ENCODE measurements at places on chromosomes 6 and 20.

DNA sequence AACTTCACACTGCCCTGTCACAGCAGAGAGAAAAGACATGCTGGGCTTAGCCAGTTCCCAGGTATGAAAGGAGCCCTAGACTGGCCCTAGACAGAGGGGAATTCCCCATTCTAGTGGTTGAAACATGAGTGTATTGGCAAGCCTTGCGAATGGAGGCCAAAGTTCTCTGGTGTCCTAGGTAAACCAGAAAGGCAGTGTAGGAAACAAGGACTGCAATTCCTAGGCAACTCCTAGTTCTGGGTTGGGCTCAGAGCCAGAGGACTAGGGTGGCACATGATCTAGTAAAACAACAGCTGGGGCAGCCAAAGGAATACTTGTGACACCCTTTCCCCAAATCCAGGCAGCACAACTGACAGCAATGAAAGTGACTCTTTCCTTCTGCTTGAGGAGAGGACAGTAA is 265.0 kb upstream of the EPHA7 start:
- DNase-seq: no peak

- no peak for DNase-seq
These were observed 116.5 kb downstream of the MAP3K4 start for GRCh38 chr6:161107779-161108730.

DNA sequence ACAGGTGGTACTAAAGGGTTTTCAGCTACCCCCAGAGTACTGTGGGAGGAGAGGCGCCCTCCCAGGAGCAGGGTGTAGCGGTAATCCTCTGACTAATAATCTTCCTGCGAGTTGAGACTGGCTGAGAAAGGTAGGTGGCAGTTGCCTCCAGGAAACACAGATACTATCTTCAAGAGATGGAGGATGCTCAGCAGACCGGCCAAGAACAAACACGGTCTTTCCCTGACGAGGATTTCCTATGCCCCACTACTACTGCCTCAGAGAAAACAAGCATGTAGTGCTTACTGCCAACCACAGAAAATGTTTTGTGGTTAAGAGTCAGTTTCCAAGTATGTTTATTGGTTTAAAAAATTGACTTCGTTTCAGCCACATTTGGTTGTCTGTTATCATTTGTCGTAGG is 26.8 kb downstream of the C6orf89 start:
- DNase-seq: peak; percentile 26

DNA sequence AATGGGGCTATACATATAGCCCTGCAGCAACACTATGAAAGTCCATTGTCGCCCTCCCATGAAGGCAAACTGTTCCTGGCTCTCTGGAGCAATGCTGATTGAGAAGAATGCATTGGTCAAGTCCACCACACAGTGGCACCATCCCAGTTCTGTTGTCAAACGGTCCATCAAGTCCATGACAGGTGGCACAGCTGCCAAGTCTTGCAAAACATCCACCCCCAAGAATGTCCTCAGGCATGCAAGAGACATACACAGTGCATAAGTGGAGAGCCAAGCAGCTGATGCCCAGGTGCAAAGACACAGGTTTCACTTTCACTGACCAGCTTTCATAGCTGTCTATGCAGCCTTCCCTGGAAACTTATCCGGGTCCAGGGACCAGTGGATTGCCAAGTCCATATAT is 17.5 kb downstream of the ZNF391 start:
- no peak for DNase-seq

GRCh38 chr6:138666636-138667035 is 106.9 kb upstream of the CCDC28A start:
- DNase-seq: no peak

GRCh38 chr20:36314734-36315544 is 8.8 kb downstream of the DLGAP4 start:
- no peak for DNase-seq

GRCh38 chr6:162976141-162976540 is 248.4 kb downstream of the PACRG start:
- DNase-seq: no peak

GRCh38 chr6:50845499-50846143 is 26.9 kb downstream of the TFAP2B start:
- DNase-seq: no peak

DNA sequence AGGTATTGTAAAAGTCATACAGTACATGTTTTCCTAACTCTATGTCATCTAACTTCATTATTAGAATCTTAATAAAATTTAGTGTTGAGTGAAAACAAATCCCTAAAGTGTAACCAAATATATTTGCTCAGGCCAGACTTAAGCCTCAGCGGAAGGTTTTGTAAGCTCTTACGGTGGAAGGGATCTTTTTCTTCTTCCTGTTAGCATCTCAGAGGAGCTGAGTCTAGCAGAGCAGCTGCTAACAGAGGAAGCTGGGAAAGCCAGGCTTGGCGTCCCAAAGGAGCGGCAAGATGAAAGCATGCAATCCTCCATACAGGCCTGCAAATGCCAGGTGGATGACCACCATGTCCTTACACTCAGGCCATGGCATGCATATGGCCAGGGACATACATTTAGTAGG is 72.4 kb downstream of the ADTRP start:
- no peak for DNase-seq

GRCh38 chr6:153170511-153170910 is 39.4 kb upstream of the RGS17 start:
- DNase-seq: no peak

DNA sequence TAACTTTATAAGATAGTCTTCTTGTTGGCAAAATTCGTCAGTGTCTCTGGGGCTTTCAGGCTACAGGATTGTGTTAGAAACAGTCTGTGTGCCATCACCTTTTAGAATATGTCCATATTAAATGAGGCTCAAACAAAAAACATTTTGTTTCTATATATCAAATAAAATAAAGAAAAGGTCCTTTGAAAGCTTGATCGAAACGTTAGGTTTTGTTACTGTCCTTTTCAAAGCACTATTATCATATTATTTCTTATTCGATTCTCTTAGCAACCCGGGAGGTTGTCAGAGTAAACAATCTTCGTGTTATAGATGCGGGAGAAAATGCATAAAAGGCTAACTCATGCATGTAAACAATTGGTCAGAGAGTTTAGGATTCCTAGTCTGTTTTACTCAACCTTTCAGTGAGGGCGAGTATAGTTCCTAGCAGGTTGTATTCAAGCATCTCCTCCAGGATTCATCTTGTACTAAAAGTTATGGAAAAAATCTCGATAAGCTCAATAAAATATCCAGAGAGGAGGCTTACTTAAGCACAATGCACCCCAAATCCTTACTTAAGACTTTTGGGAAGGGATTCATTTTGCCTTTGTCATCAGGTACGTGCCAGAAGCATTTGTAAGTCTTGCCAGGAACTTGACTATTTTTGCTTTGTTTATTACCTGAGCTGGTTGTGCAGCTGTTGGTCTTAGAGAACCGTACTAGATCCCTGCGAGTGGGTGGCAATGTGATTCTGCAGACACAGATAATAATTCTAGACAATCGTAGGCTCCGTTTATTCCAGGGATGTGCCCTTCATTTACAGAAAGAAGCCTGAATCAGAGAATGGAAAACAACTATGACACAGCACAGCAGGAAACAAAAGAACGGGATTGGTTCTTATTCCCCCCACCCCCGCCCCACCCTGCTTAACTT is 159.6 kb upstream of the ZNF217 start:
- no peak for DNase-seq

- DNase-seq: peak; percentile 42
These were observed 140.2 kb upstream of the CARMIL1 start for GRCh38 chr6:25138934-25139415.

DNA sequence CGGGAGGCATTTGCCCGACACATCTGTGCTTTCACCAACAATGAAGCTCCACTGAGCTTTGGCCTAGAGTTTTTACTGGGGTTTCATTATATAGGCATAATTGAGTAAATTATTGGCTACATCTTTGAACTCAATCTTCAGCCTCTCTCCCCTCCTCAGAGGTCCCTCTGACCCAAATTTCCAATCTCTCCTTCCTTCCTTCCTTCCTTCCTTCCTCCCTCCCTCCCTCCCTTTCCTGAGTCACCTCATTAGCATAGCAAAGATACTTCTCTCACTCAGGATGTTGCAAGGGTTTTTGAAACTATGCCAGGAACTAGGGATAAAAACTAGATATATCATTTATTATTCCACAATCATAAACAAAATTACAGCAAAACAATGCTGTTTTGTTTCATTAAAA is 238.2 kb upstream of the PRND start:
- DNase-seq: no peak

DNA sequence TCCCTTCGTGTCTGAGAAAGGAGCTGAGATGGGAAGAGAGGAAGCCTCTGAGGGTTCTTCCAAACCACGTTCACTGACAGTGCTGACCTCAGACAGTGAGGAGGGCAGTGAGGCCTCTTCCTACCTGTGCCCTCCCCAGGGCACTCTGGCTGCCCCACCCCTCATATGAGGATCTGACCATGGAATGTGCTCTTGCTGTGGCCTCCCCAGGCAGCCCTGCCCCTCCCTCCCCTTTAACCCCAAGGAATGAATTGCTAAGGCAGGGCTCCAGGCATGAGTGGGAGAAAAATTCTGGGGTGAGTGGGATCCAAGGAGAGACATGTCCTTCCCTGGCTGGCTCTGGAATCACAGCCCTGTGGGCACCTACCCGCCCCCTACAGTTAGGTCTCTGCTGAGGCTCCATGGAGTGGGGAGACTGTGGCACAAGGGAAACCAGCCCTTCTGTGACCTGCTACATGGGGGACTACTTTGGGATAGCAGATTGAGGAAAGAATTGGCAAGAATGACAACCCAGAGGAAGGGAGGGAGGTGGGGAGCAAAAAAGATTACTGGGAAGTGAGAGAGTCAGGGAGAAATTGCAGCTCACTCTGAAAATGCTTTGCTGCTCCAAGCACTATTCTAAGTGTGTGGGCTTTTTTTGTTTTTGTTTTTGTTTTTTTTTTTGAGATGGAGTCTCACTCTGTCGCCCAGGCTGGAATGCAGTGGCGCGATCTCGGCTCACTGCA is 29.4 kb downstream of the TNXB start:
- DNase-seq: no peak

All from bone marrow (tissue), 2 donors.